ENCODE measurements at places on chromosomes 1 and 21.
A peak's percentile ranks its signal among the peaks of the same experiment; 100 is the strongest.

DNA sequence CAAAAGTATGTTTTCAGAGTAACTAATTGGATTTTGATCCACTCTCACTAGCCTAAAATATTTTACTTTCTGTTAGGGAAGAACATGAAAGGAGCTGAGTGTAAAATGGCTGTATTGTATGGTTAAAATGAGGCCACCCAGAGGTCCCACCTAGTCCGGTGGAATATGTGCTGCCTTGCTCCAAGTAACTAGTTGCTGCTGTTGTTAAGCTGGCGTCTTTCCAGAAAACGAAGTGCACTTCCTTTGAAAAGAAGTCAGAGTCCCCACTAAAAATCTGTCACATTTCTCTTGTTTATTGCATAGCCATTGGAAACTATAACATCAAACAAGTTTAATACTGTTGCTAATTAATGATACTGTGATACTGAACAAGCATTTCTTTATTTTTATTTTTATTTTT is 3.2 kb downstream of the SLC25A33 start:
- no peak for DNase-seq

DNA sequence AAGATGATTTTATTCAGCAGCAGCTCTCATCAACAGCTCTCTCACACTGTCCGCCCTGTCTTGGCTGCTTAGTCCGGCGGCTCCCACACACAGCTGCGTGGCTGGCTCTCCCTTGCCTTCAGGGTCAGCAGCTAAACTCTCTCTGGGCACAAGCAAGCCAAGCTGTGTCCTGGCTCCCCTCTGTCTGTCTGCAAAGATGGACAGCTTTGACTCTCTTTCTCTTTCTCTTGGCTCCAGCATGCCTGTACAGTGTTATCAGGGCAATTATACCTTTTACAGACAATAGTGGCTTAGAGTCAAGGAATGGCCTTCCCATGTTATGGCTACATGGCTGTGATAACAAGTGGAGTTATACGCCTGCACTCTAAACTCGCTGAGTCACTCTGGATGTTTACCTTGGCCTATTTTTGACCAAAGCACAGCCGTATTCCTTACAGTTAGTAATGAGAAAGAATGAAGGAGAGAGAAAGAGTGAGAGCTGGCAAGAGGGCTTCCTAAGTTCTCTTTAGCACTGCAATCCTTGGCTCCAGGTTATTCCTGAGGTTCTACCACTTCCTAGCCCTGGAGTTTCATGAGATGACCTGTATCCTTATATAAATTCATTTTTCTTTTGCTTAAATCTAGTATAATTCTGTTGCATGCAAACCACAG is 59.9 kb upstream of the ZSWIM5 start:
- DNase-seq: no peak

DNA sequence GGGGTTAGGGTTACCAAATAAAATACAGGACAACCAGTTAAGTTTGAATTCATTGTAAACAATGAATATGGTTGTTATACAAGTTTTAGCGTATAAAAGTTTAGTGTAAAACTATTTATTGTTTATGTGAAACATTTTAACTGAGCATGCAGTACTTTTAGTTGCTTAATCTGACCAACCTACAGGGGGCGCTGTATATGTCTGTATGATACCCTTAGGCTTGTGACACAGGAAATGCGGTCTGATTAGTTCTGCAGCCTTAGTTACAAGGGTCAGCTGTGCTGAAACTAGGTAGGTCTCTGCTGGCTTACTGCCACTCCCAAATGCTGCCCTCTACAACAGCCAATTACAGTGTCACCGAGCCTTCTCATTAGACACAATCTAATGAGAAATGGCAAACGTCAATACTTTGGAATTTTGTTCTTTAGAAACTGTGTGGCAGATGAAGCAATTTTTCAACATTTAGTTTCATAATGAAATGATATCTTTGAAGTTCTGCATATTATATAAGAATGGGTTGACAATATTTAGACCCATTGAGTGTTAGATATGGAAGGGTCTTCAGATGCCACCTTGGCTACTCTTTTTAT is 56.2 kb downstream of the NTNG1 start:
- no peak for DNase-seq

DNA sequence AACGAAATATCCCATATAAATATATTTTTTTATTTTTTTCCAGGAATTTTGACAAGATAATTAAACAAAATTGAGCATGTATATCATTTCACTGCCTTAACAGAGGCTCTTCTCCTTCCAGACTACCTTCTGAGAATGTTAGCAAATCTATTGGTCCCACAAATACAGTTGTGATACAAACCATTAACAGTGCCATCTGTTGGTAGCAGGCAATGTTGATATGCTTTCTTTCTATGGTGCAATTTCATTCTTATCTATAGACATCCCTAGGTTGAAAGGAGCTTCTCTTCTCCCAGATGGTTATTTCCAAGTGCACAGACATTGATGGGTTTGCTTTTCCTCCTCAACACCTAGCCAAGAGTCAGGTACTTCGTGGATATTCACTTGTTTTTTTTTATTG is 303.6 kb downstream of the USH2A start:
- DNase-seq: no peak

DNA sequence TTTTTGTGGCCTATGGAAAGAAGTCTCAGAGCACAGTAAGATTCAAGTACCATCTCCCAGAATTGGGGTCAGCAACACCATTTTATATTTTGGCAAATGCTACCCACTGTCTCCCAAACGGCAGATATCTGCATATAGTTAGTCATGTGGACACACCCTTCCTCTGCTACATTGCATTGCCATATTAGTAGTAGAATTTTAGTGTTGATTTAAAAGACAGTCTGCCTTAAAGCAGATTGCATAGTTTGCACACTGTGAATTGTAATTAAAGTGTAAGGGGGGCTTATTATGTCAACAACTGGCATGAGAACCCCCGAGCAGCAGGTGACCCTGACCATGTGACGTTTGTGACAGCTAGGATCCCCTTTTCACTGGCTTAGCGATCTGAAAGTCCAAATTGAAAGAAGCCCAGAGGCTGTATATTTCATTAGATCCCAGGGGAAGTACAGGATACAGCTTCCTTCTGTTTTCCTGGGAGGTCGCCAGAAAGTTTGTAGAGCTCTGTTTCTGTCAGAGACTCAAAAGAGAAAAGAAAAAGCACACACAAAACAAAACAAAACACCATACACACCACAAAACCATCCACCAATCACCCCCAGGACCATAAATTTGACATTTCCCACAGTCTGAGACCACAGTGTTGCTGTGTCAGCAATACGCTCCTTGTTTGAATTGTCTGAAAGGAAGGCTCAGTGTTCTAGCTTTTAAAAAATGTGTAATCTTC is 172.4 kb downstream of the NFIA start:
- no peak for DNase-seq

DNA sequence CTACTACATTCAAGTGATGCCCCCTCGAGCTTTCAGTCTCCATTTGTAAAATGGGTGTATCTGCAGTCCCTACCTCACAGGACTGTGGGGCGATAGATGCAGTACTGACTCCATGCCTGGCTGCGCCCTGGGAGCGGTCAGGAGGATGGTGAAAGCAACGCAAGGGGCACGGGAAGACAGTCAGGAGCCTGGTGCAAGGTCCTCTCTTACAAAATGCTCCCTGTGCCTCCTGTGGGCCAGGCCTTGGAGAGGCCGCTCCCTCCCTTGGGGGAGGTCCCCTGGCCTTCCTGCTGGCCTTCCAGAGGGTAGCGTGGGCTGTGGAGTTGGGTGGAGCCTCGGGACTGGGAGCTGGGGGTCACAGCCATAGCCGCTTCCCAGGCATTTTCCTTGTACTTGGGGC is 21.6 kb downstream of the FAM151A start:
- no peak for DNase-seq

DNA sequence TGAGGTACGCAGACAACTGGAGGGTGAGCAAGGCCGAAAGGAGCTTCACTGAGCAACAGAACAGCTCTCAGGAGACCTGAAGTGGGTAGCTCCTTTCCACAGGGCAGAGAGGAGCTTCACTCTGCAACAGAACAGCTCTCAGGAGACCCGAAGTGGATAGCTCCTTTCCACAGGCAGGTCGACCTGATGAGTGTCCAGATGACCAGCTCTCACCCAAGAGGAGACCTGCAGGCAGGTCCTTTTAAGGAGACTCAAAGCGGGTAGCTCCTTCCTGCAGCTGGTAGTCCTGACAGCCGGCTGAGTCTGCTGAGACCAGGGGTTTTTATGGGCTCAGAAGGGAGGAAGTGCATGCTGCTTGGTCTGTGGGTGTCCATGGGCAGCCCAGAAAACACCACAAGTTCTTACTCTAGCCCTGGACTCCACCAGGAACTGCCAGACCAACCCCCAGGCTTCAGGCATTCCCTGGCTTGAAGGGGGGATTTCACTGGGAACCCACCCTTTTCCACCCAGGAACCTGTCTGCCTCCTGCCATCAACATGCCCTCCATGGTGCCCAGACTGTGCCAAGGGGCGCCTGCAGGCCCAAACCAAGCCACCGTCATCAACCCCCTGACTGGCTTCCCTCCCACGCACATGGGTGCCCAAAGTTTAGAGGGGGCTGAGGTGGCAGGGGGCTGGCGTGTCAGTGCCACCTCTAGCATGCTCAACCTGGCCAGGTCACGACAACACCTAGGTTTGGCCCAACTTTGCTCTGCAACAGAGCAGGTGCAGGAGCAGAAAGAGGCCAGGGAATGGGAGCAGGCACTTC is 43.6 kb downstream of the ZBTB8OS start:
- no peak for DNase-seq

DNA sequence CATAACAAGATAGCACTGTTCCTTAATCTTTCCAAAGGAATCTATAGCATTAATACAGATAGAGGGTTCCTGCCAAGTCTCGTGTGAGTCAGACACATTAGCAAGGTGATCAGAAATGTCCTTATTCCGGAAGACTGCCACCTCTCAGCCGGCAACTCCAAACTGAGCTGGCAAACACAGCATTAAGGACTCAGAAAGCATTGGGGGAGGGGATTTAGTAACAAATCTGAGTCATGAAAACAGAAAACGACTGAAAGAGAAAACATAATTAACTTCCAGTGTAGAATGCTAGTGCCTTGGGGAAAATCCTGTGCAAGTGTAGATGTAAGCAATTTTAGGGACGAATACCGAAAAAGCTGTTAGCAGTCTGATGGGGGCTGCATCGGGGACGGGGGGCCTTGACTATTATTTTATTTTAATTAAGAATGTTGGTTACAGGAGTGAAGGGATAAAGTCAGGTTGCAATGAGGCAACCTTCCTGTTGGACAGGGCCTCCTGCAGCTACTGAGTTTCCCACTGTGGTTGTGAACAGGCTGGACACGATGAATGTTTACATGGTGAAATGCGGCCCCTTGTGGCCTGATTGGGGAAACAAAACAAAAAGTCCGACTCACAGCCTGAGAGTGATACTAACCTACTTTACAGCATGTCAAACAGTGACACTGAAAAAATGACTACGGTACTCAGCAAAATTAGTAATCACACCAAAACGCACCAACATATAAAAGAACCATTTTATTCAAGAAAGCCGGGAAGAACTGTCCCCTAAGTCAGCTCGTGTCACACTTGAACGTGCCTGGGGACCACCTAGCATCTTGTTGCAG is 20.7 kb downstream of the MIS18A start:
- DNase-seq: peak; percentile 73

DNA sequence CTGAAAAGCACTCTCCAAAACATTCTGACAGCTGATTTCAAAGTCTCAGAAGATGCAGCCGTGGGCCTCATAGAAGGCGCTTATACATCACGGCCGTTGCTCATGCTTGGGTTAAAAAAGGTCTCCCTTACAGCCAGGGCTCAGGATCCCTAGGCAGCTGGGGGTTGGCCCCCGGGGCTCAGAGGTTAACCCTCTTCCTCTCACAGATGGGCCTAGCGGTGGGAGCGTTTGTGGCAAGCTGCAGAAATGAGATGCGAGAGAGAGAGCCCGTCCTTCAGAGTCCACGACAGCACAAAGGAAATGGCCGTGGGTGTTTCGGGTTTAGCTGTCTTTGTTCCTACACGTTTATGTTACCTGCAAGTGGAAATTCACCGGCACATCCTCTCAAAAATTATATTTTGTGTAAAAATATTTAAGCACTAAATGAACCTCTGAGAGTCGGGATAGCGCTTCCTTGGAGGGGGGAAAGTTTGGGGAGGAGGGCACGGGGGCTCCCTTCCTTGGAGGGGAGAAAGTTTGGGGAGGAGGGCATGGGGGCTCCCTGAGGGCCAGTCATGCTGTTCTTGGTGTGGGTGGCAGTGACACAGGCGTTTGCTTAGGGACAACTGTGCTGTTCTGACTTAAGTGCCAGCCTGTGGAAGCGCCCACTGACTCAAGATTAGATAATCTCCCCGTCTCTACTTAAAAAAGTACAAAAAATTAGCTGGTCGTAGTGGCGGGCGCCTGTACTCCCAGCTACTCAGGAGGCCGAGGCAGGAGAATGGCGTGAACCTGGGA is 20.5 kb upstream of the PRDM15 start:
- no peak for DNase-seq

DNA sequence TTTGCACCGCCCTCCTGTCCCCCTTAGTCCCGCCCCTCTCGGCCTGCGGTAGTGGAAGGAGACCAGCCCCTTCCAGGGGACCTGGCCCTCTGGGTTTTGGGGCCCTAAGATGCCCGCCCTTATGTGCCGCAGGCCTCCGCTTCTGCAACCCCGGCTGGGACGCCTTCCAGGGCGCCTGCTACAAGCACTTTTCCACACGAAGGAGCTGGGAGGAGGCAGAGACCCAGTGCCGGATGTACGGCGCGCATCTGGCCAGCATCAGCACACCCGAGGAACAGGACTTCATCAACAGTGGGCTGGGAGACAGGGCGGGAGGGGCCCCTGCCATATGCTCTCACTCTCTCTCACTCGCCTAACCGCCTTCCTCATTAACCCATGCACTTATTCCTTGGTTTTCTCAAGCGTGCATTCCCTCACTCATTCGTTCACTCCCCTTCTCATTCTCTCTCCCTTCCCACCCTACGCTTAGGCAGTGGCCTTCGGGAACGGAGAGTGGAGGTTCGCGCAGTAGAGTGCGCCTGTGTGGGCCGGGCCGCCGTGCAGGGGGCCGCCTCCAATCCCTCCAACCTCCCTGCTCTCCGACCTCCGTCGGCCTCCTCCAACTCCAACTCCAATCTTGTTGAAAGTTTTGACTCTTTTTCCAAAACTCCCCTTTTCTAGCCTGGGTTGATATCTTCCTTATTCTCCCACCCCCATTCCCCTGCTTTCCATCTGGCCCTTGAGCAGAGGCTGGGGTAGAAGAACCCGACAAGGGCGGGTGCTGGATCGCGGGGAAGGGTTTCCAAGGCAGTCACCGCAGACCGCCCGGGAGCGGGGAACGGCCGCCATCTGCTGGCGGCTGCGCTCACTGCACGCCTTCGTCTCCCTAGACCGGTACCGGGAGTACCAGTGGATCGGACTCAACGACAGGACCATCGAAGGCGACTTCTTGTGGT is 15.2 kb downstream of the BCAN start:
- DNase-seq: peak; percentile 73

- no peak for DNase-seq
Observed at GRCh38 chr1:87806379-87807094, 477.9 kb downstream of the LMO4 start.

GRCh38 chr1:61047061-61047460 is 35.3 kb upstream of the NFIA start:
- DNase-seq: no peak

GRCh38 chr1:207670192-207670591 is 25.3 kb downstream of the CR1L start:
- DNase-seq: no peak

DNA sequence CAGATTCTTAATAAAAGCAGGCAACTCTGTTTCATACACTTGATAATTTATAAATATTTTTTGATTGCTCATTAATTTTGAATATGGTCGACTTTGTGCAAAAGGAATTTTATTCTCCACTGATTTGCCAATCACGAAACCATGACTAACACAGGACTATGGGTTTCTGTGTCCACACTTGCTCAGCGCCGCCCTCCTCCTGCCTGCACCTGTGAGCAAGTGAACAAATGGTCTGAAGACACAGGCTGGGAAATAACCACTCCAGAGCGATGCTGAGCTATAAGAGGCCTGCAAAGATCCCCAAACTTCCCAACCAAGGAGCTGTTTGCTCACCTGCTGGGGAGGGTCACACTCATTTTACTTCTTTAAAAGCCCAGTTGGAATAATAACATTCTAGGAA is 19.6 kb downstream of the ABCB10 start:
- no peak for DNase-seq

Measured in anterior cingulate cortex (tissue), 58 donors.